Karpas-422 (cell line): ENCODE measurements at places on chromosomes 1 and 21. TPM values are rescaled to one million over a fixed set of nuclear protein-coding genes. Genes with fewer than 3 reads are reported as not detected.

NOS1AP gene
- not detected in 2 replicates for total RNA-seq

GRCh38 chr1:169461390-169462000, 24.2 kb downstream of the SLC19A2 start:
- no peaks in the 10 kb centered on the region for H3K4me1 ChIP-seq
- no peak overlapping the region for H3K27ac ChIP-seq
- DNase-seq: no peak
- no peaks in the 10 kb centered on the region for H3K27me3 ChIP-seq
- no peaks in the 10 kb centered on the region for H3K36me3 ChIP-seq
- no peak overlapping the region for H3K4me3 ChIP-seq

DSTYK gene
- total RNA-seq: 1.5 and 1.6 TPM in 2 replicates

DNA sequence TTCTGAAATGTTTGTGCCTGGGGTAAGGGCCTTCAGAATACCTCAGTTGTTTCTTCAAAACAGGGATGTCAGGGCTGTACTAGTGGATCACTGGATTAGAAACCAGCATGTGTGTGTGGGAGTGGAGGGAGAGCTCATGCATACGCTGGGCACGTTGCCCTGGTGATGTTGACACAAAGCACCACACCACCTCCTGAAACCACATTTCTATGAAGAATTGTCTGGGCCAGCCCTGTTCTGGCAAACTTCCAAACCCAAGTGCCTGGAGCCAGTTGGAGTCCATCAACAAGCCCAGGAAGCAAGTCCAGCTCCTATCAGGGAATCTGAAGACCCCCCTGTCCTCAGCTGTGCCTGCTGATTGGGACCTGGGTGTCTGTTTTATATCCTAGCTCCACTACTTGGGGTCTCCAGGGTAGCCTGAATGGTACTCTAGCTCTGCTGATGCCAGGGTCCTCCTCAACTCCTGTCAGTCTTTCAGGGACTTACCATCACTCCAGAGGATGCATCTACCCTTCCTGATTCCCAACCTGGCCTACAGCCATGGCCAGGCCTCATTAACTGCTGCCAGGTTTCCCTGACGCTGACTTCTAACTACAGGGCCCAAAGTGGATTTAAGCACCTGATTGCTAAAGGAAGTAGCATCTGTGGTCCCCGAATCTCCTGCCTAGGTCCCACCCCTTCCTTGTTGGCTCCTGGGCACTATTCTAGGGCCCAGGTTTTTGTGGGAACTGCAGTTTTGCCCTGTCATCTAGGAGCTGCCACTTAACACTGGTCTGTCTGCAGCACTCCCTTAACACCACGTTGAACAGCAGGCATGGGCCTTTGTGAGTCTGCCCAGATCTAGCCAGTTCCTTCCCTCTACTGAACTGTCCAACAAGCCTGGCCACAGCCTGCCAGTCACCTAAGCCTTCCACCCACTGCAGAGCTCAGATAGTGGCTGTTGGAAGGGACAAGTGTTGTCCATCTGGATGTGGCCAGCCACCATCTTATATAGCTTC, 45.5 kb downstream of the LPAR3 start:
- no peaks in the 10 kb centered on the region for H3K4me1 ChIP-seq
- no peak overlapping the region for H3K27ac ChIP-seq
- no peaks in the 10 kb centered on the region for H3K27me3 ChIP-seq
- H3K36me3 ChIP-seq: no peaks in the 10 kb centered on the region

DNA sequence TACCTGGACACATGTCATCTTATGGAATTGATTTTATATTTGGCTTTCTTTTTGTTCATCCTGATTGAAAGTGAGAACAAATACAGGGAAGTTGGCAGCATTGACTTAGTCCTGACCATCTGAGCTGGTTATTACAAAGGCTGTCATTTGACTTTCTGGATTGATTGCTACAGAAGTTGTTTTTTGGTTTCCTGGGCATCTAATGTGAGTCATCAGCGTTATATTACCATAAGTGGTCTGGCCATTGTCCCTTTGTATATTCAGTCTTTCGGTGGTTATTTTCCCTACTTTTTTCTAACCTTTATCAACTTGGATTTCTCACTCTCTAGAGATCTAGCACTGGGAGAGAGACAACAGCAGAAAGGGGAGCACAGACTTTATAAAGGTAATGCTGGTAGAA, 1646.5 kb downstream of the MRPL39 start:
- no peak for DNase-seq
- no peaks in the 10 kb centered on the region for H3K4me1 ChIP-seq
- H3K27ac ChIP-seq: no peak overlapping the region
- no peak overlapping the region for H3K4me3 ChIP-seq

HPDL gene
- total RNA-seq: not detected in 2 replicates

HES3 gene
- not detected in 2 replicates for total RNA-seq

XCL2 gene
- total RNA-seq: not detected in 2 replicates

- H3K27ac ChIP-seq: no peak overlapping the region
- no peaks in the 10 kb centered on the region for H3K4me1 ChIP-seq
- no peak for DNase-seq
- no peaks in the 10 kb centered on the region for H3K36me3 ChIP-seq
Measured at GRCh38 chr1:113434081-113434873, 44.0 kb downstream of the MAGI3 start.

FAM151A gene
- total RNA-seq: not detected in 2 replicates

GRCh38 chr1:110634455-110635311, 28.5 kb upstream of the KCNA2 start:
- no peaks in the 10 kb centered on the region for H3K4me1 ChIP-seq
- no peak for DNase-seq
- H3K4me3 ChIP-seq: no peak overlapping the region
- no peaks in the 10 kb centered on the region for H3K36me3 ChIP-seq
- H3K27ac ChIP-seq: no peak overlapping the region

CD5L gene
- 0.43 and 2.0 TPM in 2 replicates for total RNA-seq

DNA sequence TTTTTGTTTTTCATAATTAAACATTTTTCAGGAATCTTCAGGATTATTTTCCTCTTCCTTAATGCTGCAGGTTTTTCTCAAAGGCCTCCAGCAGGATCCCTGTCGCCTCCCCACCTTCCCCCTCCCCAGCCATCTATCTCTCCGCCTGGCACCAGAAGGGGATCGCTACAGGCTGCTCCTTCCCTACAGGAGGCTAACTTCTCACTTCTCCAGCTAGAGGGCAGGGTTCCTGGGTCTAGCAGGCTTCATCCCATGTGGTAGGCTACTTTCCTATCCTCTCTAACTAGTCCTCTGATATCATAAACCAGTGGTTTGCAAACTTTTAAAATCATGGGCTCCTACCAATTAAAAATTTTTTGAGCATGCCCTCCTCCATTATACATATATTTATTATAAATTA, 104.1 kb downstream of the KCNN3 start:
- no peak overlapping the region for H3K4me3 ChIP-seq
- H3K4me1 ChIP-seq: peaks cover 12% of the 10 kb centered on the region
- no peaks in the 10 kb centered on the region for H3K27me3 ChIP-seq
- peak; percentile 47 for DNase-seq

- no peaks in the 10 kb centered on the region for H3K36me3 ChIP-seq
- H3K4me1 ChIP-seq: peaks cover 4% of the 10 kb centered on the region; the same call in 1 of the 2 replicates
- no peak for DNase-seq
- no peaks in the 10 kb centered on the region for H3K27me3 ChIP-seq
- H3K4me3 ChIP-seq: no peak overlapping the region
Measured at GRCh38 chr1:25929016-25929415, 22.8 kb upstream of the STMN1 start.

- H3K27ac ChIP-seq: no peak overlapping the region
- no peak overlapping the region for H3K4me3 ChIP-seq
- no peaks in the 10 kb centered on the region for H3K27me3 ChIP-seq
- H3K36me3 ChIP-seq: no peaks in the 10 kb centered on the region
Measured at GRCh38 chr1:38117444-38117887, 70.9 kb upstream of the POU3F1 start.

DNA sequence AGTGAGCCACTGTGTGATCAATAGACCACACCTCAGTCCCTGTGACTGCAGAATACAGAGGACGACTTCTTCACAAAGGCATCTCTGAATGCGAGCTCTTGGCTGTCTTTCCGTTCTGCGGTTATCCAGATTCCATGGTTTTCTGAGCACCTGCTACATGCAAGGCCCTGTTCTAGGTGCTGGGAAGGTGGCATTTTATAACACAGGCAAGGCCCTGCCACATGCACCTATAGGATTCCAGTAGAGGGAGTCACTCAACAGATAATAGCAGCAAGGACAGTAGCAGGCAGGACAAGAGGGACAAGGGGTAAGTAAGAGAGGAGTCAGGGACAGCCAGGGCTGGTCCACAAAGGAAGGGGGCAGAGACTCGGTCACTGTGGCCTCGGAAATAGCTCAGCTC, 9.0 kb downstream of the URB1 start:
- no peaks in the 10 kb centered on the region for H3K27me3 ChIP-seq
- peaks cover 55% of the 10 kb centered on the region for H3K36me3 ChIP-seq
- no peaks in the 10 kb centered on the region for H3K4me1 ChIP-seq
- DNase-seq: no peak
- no peak overlapping the region for H3K4me3 ChIP-seq
- H3K27ac ChIP-seq: no peak overlapping the region
